ENCODE measurements at places on chromosomes 6 and 20.

DNA sequence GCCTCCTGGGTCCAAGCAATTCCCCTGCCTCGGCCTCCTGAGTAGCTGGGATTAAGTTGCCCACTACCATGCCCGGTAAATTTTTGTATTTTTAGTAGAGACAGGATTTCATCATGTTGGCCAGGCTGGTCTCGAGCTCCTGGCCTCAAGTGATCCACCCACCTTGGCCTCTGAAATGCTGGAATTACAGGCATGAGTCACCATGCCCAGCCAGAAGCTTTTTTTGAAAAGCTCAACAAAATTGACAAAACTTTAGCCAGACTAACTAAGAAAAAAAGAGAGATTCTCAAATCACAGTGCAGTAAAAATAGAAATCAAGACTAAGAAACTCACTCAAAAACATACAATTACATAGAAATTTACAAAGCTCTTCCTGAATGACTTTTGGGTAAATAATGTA, 420.6 kb downstream of the COL12A1 start:
- DNase-seq, result no peak

DNA sequence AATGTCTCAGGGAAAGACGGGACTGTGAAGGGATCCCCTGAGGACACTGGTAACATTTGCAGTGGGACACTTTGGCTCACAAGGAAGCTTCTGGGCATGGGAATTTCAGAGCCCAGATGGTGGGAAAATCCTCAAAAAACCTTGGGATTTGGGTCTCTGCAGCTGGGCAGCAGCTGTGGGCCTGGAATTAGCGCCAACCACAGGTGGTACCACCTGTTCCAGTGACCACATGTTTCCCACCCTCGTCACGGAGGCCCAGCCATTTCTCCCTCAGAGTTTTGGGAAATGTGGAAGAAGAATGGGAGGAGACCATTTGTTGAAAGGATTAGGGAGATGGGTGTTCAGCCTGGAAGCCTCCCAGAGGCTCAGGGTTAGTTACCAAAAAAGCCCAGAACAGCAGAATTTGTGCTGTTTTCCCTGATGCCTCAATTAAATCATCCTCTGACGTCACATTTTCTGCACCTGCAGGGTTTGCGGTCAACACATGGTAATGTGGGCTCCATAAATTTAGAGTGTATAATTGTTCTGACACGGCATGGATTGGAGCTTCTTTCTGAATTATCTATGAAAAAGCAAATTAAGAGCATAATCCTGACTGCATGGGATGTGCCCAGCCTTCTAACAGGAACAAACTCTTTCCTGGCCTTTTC, 34.4 kb downstream of the EDN3 start:
- no peak for DNase-seq

DNA sequence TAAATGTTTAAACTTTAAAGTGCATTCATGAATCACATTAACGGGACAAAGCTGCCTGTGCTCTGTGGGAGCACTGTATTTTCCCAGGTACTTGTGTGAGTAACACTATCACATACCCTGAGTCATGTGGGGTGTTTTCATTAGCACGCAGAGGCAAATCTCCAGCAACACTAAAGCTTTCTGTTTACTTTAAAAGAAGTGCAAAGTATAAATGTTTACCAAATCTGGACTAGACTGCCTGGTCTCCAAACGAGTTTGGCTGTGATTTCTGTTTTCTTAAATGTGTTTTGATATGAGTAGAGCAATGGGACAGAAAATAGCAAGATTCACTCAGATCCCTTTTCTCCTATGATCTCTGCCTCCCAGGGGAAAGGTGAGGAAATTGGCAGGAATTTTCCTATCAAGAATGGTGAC, 28.8 kb upstream of the RIPPLY2 start:
- DNase-seq, result peak; percentile 2

- DNase-seq, result no peak
Observed at GRCh38 chr6:144999127-144999526, 714.0 kb downstream of the UTRN start.

GRCh38 chr6:18676548-18676947, 289.4 kb downstream of the RNF144B start:
- DNase-seq, result no peak

DNA sequence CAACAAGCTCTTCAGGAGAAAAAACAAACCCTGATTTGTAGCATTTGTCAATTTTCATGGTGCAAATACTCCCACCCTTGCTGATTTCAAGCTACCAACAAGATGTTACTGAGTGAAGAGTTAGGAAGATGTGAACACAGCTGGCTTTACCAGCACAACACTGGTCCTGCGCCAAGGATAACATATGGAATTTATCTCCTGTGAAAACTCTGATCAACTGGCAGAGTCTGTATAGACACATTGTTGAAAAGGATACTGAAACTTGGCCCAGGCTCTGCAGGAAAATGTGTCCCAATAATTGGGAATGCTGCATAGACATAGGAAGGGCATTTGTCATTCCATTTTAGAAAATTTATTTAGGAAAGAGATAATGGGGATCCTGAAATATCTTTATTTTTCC, 29.0 kb downstream of the OTOR start:
- DNase-seq, result no peak

GRCh38 chr20:10671919-10672623, 1.7 kb downstream of the JAG1 start:
- DNase-seq, result no peak

- DNase-seq, result no peak
Observed at GRCh38 chr6:15403094-15403755, 157.4 kb downstream of the JARID2 start.

- DNase-seq, result no peak
Observed at GRCh38 chr6:12170351-12171092, 119.6 kb upstream of the EDN1 start.

DNA sequence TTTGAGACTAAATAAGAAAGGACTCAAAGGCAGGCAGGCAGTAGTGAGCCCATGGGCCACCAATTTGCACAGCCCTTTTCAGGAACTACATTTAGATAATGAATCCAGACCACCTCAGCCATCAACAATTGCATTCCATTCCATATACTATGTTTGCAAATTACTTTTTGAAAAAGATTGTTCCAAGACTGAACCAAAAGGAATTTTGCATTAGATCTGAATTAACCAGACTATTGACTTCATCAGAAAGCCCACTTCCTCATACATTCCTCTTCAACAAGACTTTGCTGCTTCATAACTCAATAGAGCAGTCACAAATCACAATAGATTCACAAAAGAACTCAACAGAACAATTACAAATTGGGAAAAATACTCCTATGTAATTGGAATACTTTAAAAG, 229.1 kb downstream of the SIM1 start:
- no peak for DNase-seq

GRCh38 chr6:84623956-84624680, 140.3 kb downstream of the TBX18 start:
- DNase-seq, result no peak

GRCh38 chr6:84027340-84028181, 6.0 kb upstream of the MRAP2 start:
- DNase-seq, result peak; percentile 88

GRCh38 chr6:157393669-157394327, 12.8 kb downstream of the ZDHHC14 start:
- DNase-seq, result no peak

- no peak for DNase-seq
Observed at GRCh38 chr6:99091985-99092384, 144.2 kb upstream of the FBXL4 start.

GRCh38 chr6:46186583-46186982, 15.8 kb upstream of the ENPP5 start:
- DNase-seq, result no peak

DNA sequence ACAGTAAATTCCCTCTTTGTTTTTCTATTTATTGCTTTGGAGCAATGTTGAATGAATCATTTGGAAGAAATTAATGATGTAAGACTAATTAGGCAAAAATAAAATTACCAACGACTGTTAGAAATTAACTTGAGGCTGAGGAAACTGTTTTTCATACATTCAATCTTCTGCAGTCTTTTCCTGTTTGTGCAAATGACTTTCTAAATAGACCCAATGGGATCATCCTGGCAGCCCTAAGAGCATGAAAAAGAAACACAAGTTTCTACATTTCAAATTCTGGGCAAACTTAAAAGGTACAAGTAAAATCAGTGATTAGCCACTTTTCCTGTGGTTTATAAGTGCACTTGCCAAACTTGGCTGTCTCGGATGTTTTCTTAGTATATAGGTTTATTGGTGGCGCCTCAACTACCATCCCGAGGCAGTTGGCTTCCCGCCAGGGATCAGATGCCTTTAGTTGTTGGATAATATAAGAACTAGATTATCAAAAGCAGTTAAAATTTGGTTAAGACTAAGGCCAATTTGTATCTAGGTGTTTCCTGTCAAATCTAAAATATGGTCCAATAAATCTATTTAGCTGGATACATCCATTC, 181.2 kb downstream of the ISM1 start:
- no peak for DNase-seq

GRCh38 chr20:25061103-25061799, 3.3 kb upstream of the ACSS1 start:
- no peak for DNase-seq

DNA sequence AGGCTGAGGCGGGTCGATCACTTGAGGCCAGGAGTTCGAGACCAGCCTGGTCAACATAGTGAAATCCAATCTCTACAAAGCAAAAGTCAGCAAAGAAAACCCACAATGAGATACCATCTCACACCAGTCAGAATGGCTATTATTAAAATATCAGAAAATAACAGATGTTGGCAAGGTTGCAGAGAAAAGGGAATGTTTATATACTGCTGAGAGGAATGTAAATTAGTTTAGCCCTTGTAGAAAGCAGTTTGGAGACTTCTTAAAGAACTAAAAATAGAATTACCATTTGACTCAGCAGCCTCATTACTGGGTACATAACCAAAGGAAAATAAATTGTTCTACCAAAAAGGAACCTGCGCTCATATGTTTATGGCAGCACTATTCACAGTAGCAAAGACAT, 16.7 kb upstream of the GCM1 start:
- DNase-seq, result no peak

DNA sequence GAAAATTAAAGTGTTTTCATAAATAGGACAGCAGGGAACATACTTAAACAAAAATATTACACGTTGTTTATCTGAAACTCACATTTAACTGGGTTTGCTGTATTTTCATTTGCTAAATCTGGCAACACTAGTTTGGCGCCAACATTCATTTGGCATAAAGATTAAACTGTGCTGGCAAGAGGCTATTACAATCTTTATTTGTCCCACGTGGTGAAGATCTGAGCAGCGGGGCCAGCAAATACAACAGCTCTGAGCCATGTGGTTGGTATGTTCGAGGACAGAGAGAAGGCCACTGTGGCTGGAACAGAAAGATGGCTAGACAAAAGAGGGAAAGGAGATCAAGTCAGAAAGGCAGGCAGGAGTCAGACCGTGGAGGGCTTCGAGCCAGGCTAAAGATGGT, 234.2 kb downstream of the ZNF217 start:
- no peak for DNase-seq

GRCh38 chr6:33868141-33868540, 64.3 kb upstream of the MLN start:
- DNase-seq, result no peak

GRCh38 chr6:163526346-163526745, 111.8 kb downstream of the QKI start:
- DNase-seq, result no peak

GRCh38 chr6:38080889-38081288, 261.4 kb downstream of the ZFAND3 start:
- DNase-seq, result no peak

- DNase-seq, result no peak
Observed at GRCh38 chr20:37968841-37969401, 64.3 kb downstream of the TTI1 start.

- no peak for DNase-seq
Observed at GRCh38 chr6:33015798-33016197, 6.4 kb upstream of the HLA-DOA start.

DNA sequence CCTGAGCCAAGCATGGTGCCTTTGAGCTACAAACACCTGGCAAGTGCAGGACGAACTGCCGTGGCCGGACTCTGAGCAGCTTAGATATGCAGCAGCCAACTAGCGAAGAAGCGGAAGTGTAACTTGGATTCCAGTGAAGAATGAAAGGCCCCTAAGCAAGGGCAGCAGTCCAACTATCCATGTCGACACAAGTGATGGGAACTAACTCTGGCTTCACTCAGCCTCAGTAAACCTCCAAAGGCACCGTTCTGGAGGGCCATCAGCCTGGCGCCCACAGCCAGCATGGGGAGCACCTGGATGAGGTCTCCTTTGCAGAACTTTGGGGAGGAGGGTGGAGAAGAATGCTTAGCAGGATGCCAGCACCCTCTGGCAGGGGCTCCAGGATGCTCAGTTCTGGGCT, 78.4 kb upstream of the MLN start:
- no peak for DNase-seq

DNA sequence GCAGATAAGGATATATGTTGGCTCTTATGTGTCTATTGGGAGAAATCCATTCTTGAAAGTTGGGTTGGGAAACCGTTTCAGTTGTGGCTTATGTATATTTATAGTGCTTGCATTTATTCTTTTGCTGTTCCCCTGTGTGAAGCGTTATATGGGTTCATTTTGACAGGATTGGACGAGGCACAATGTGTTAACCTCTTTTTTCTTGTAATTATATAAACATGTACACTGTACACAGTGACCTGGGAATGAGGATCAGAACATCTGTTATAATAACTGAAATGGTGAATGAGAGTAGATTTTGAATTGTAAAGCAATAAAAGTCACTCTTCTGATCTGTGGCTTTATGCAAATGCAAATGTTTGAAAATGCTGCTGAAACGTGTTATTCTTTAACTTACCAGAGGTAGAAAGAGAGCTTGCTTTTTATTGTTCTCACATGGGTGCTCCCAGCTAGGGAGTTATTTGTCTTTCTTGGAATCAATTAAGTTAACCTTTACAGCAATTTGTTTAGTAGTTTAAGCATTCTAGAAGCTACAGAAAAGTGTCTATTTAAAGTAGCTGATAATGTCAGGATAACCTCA, 213.7 kb downstream of the GRIK2 start:
- peak; percentile 49 for DNase-seq

DNA sequence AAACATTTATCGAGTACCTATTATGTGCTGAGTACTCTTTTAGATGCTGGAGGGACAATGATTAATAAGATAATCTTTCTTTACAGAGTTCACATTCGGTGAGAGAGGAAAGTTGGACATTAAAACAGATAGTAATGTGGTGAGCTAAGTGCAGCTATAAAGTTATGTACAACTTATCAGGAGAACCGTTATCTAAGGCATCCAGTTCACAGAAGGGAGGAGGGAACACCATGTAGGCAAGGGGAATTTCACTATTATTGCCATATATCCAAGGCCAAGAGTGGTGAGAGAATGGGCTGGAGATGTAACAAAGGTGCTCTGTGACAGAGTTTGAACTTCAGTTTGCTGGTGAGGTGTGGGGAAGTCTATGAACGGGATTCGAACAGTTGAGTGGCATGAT, 105.8 kb downstream of the CARMIL1 start:
- DNase-seq, result no peak

GRCh38 chr20:50762045-50762422, 30.7 kb downstream of the PARD6B start:
- DNase-seq, result no peak

DNA sequence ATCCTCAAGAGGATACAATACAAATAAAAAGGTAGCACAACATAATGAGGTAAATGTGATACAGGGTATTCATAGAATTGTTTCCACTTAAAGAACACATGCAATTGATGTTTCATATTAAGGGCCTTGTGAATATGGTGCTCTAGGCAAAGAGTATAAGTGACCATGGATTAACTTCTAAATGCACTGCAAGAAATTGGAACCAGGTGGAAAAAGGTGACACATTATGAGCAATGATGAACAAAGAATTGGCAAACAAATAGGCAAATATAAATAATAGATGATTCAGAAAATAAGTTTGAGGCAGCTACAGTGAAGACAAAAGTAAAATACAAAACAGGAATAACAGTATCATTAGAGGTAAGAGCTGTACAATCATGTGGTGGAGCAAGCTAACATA, 192.0 kb downstream of the GRIK2 start:
- no peak for DNase-seq

Data from NCI-H774 (cell line).